ENCODE measurements at places on chromosomes 5 and 9.
A peak's percentile ranks its signal among the peaks of the same experiment; 100 is the strongest.

DNA sequence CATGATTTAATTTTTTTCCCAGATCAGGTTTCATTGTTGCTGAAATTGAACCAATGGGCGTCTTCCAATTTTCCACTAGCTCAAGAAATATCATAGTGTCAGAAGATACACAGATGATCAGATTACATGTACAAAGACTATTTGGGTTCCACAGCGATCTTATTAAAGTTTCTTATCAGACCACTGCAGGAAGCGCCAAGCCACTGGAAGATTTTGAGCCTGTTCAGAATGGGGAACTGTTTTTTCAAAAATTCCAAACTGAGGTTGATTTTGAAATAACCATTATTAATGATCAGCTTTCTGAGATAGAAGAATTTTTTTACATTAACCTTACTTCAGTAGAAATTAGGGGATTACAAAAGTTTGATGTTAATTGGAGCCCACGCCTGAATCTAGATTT lies 251.6 kb downstream of the ADGRV1 start:
- no peak for DNase-seq

DNA sequence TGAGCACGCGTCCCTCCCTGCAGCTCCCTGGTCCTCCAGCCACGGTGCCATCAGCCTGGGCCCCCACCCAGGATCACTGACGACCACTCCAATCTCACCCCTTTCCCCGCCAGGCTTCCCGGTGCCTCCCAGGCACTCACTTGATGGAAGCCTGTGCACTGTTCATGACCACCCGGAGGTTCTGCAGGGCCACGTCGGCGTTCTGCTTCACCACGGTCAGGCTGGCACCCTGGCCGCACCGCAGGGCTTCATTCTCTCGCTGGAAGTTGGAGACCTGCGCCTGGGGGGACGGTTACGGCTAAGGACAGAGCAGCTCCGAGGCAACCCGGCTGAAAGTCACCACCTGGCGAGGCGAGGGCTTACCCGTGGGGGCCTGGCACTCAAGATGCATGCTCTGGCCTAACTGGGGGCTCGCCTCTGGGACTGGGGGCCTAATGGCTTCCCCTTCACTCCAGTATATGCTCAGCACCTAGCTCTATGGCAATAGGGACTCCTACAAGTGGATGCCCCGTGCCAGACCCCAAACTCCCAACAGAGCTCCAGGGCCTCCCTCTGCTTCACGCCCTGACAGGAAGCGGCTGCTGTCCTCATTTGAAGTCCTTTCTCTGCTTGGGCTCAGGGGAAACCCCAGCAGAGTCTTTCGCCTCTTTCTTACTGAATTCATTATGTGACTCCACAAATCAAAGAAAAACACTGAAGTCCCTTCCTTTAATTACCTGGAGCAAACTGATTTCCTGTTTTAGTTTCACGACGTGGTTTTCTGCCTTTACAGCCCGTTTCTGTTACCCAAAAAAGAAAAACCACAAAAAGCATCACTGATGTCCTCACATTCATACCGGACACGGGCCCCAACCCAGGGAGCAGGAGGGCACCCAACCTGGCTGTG lies 4.2 kb upstream of the SNAPC4 start:
- no peak for DNase-seq

DNA sequence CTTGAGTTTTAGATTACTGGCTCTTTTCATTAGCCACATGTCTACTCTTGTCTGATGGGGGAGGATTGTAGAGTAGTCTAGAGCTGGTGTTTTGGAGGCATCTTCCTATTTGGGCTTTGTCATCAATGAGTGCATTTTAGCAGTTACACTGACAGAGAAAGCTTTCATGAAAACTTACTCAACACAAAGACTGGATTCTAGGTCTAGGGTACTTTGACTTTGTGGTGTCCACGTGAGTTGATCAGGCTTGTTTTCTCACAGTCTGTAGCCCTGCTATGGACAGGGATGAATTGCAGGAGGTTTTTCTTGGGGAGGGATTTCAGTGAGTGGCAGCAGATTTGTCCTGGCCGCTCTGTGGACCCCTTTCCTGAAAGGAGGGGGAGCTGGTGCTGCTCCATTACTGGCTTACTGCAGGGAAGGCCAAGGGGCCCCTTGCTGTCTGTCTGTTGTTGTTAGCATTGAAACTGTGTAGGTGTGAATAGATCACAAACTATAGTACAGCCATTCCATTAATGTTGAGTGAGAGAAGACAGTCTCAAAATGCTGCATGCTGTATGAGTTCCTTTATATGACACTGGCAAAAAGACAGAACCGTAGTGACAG lies 6.6 kb downstream of the TRIO start:
- no peak for DNase-seq

DNA sequence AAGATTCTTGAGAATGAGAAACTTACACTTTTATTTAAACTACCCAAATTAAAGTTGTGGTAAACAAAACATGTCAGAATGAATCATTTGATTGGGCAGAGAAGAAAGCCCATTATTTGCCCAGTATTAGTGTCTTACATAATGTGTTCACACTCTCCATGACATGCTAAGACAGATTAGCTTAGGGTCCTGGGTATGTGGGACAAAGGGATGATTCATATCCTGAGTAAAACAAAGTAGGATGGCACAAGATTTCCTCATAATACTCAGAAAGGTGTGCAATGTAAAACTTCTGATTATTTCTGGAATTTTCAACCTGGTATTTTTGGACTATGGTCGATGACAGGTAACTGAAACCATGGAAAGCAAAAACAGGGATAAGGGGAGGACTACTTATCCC lies 183.9 kb upstream of the POU5F2 start:
- DNase-seq: no peak

DNA sequence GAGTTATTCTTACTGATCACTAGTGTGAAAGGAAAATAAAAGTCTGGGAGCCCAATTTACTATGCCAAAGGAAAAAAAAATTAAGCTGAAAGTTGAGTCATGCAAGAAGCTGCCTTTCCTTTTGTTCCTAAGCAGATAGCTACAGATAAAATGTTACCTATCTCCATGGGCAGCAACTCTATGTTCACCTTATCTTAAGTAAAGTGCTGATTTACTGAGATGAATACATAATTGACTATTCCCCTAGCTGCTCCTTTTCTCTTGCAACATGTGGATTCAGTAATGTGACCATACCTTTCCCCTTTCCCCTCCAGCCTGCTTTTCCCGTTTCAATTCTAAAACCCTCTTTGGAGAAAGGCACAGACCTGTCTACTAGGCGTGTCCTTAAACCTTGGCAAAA lies 62.7 kb upstream of the NR5A1 start:
- no peak for DNase-seq

GRCh38 chr9:20148416-20148815 lies 359.6 kb upstream of the SLC24A2 start:
- DNase-seq: no peak

DNA sequence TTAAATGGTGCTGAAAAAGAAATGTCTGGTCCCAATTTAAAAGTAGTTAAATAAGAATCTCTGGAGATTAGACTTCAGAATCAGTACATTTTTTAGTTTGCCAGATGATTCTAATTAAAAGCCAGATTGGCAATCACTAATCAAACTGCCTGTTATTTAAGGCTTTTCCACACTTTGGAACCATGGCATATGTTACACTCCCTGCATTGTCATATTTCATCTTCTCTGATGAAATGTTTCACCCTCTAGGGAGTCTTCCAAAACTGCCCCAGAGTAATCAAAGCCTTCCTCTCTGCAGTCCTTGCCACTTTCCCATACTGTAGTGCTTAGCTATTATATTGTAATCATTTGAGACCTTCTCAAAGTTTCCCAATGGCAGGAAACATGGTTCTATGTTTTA lies 17.5 kb upstream of the OR13C9 start:
- DNase-seq: no peak

DNA sequence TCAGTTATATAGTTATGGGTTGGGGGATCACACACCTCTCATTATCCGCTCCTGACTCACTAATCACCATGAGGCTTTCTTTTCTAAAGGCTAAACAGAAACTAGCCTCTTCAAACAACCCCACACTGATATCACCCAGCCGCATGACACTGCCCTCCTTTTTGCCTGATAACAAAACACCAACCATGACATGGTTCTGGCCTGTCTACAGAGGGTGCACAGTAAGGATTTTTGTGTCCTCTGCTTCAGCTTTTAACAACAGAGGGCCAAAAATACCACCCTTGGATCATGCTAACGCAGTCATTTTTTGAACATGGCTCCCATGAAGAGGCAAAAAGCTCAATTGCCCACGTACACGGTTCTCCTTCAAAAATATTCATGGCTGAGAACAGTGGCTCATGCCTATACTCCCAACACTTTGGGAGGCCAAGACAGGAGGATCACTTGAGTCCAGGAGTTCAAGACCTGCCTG lies 4.0 kb downstream of the CMBL start:
- no peak for DNase-seq

DNA sequence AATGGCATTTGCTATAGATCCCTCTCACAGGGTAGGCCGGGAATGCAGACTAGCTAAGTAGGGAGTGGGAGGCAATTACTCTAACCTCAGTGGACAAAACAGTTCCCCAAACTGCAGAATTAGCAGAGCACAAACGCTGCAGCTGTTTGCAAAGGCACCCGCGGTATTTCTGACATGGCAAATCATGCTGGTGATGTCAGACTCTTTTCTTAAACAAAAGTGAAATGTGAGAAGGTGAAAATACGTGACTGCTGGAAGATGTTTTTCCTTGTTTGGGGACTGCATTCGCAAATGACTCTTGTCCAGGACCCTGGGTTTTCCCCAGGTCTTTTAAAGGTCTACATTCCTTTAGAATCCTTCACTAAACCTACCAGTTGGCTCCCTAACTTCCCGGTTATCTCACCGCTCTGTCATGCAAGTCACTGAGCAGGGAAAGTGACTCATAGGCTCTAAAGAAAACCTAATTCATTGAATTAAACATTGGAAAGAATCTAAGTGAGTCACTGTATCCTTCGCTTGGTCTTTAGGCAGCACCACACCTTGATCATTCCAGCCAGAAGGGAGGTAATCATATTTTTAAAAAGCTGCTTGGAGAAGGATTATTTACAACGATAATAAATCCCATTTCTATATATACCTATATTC lies 91.5 kb upstream of the DNAH5 start:
- DNase-seq: peak; percentile 96

GRCh38 chr5:91225848-91226686 lies 157.1 kb downstream of the ARRDC3 start:
- DNase-seq: no peak

DNA sequence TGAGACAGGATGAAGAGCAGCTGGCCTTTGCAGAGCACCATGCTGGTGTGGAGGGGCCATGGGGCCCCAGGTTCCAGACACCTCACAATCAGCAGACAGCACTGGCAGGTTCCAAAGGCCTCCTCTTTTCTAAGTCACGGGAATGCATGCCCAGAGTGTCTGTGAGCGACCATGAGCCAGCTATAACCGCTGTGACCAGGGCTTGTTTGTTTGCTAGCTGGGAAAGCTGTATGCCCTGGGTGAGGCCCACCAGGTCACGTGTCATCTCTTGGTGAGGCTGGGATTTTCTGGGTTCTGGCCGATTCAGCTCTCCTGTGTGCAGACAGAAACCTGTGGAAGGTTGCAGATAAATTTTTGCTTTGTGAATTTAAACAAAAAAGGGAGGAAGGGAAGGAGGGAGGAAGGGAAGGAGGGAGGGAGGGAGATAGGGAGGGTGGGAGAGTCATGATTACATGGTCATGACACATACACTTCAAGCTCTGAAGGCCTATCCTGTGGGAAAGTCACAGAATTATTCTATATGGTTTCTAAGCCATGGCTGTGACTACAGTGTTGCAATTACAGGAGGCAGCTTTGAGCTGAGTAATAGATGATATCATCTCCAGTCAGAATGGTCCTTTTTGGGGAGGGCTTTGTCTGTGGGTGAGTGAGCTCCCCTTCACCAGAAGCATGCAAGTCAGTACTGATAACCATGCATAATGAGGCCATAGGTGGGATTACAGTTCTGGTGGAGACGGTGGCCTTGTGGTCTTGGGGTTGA lies 37.2 kb downstream of the PAPPA start:
- no peak for DNase-seq

GRCh38 chr9:129069862-129070641 lies 10.9 kb upstream of the DOLPP1 start:
- no peak for DNase-seq

DNA sequence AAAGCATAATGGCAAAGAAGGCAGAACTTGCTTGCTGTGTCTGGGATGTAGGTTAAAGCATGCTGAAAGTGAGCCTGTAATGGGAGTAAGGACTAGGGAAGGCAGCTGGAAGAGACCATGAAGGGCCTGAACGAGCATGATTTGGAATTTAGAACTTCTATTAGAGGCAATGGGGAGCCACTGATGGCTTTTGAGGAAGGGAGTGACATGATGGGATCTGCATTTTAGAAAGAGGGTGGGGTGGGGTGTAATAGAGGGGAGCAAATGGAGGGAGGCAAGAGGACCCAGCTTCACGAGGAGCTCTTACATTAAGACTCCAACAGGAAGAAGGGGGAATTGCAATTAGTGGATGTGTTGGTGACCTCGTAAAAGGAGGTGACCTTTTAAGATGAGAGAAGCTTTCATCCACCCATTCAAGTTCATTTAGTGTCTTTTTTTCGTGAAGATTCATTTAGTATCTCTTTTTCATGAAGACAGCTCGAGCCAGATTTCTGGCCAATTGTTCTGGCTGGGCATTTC lies 13.6 kb upstream of the GABRP start:
- DNase-seq: no peak

DNA sequence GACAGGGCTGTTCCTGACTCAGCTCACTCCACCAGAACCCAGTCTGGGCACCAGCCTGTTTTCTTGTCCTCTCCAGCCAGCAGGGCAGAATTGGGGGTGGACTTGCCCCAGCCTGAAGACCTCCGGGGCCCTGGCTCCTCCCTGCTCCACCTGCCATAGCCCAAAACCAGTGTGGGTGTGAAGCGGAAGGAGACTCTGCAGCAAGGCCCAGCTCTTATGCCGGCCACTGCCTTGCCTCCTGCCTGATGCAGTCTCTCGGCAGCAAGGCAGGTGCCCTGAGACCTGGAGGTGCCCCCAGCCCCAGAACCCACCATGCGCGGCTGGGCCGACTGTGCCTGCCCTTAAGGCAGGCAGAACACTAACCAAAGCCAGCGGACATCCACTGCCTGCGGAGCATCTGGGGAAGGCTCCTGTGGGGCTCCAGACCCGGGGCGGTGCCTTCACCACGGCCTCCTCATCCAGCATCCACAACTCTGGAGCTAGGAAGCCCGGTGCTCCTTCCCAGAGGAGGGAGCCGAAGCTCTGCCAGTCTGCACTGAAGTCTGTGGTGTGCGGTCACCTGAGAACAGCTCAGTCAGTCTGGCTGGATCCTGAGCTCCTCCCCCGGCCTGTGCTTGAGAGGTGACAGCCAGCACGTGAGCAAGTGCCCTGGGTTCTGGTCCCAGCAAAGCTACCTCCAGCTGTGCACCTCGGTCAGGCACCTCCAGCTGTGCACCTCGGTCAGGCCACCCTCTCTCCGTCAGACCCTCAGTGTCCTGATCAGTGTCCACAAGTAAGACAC lies 116.7 kb downstream of the ADAMTS2 start:
- no peak for DNase-seq

GRCh38 chr9:126367616-126368015 lies 41.0 kb downstream of the MVB12B start:
- no peak for DNase-seq

GRCh38 chr5:180084638-180085561 lies 13.3 kb upstream of the RNF130 start:
- DNase-seq: no peak

Data from GM04503 (cell line).